Left ventricle myocardium inferior (tissue), 1 donor: ENCODE measurements at places on chromosomes 5 and 9. TPM values are rescaled to one million over a fixed set of nuclear protein-coding genes. Genes with fewer than 3 reads are reported as not detected.

Gene BARHL1
- not detected for total RNA-seq

Gene TRUB2
- 43.7 TPM for total RNA-seq

GRCh38 chr5:61141801-61142200 is 20.5 kb downstream of the SMIM15 start:
- DNase-seq: no peak

- DNase-seq: no peak
Measured at GRCh38 chr5:133531178-133531577, 81.2 kb downstream of the FSTL4 start.

DNA sequence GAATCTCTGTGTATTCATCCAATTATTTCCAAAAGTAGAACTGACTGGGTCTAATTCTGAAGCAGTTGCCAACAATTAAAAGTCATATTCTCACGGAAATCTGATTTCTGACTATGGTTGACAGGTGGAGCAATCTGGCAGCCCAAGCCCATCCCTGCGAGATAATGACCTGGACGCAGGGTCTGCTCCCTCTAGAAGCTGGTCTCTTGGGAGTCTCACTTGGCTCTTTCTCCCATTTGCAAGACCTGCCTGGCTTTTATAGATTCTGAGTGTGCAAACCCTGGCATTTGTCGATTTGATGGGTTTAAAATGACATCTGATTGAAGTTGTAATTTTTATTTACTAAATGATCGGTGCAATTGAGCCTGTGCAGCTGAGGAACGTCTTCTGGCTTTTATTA is 49.4 kb upstream of the NEURL1B start:
- no peak for DNase-seq

DNA sequence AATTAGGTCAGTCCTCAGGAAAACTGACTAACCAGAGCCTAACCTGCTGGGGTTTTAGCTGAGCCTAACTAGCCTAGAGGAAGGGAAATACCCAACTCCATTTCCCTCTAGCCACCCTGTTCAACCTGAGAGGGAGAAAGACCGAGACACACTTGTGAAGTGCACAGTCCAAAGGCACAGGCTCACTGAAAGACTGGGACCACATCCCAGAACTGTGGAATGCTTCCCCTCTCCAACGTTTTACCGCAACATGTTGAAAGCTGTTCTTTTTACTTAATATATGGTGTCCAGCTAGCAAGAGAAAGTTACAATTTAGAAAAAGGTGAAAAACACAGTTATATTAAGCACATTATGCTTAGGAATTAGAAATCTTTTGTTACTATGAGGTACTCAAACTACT is 76.8 kb upstream of the SIMC1 start:
- no peak for DNase-seq

DNA sequence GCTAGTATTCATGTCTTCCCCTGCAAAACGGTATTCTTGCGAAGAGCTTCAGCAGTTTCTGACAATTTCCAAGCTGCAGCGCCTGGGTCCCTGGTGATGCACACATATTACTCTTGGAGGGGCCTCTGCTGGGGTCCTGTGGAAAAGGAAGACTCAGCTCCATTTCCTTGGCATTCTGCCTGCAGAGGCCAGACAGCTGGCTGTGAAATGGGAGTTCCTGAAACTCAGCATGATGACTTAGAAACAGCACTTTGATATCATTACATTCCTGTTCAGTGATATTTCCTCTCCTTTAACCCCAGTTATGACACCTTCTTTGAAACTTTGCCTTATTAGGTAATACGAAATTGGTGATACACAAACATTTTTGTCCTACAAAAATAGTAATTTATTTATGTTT is 98.5 kb downstream of the APBA1 start:
- no peak for DNase-seq

- DNase-seq: no peak
Measured at GRCh38 chr5:129963359-129963758, 59.1 kb downstream of the CHSY3 start.
